ENCODE measurements at places on chromosomes 5 and 9.

DNA sequence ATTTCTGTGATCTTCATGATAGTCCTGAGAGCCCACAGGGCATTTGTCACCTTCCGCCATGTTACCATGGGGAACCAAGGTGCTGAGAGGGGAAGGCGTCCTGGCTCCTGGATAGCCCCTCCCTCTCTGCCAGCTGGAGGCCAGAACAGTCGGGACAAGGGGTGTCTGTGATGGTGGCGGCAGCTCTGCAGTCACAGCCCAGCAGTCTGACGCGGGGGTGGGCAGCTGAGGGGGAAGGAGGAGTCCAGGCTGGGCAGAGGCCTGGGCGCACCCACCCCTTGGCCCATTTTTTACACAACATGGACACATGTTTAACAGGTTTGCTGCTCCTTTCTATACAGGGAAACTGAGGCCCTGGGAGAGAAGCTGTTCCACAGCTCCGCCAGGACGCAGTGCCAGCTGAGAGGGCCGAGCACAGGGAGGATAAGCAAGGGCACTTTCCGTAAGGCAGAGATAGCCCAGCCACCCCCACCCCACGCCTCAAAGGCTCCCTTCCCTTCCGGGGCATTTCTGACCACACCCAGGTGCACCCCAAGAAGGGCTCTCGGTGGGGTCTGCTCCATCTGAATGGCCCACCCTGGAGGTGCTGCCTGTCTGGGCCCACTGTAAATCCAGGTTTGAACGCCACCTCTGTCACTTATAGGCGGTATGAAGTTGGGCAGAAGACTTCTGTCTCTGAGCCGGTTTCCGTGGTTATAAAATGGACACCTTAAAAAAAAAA lies 17.1 kb downstream of the LRRC8A start:
- peaks cover 15% of the 10 kb centered on the region for H3K36me3 ChIP-seq
- H3K27ac ChIP-seq: no peak overlapping the region
- DNase-seq: no peak
- no peak overlapping the region for H3K4me3 ChIP-seq
- peaks cover 10% of the 10 kb centered on the region for H3K4me1 ChIP-seq

DNA sequence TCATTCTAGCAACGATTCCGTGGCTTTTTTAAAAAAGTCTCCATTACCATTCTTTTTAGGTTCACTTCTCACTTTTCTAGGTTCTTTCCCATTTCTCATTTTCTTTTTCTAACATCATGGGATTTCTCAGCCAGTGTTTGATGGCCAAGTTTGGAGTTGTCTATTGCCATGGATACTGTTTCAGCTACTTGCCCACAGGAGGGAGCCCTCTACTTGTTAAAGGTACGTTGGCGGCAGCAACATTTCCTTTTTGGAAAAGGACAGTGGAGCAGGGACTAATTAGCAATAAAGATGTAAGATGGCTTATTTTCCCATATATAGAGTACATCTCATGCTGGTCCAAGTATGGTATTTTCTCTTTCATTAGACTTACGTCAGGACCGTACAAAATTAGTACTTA lies 2257.5 kb upstream of the C9orf72 start:
- DNase-seq: peak; percentile 4
- H3K4me3 ChIP-seq: no peak overlapping the region
- no peaks in the 10 kb centered on the region for H3K27me3 ChIP-seq

- no peak overlapping the region for H3K27ac ChIP-seq
- H3K36me3 ChIP-seq: peaks cover 6% of the 10 kb centered on the region
- no peak for DNase-seq
- peaks cover 11% of the 10 kb centered on the region for H3K4me1 ChIP-seq
- H3K27me3 ChIP-seq: no peaks in the 10 kb centered on the region
Measured at GRCh38 chr5:16732356-16732755, 115.6 kb upstream of the RETREG1 start.

DNA sequence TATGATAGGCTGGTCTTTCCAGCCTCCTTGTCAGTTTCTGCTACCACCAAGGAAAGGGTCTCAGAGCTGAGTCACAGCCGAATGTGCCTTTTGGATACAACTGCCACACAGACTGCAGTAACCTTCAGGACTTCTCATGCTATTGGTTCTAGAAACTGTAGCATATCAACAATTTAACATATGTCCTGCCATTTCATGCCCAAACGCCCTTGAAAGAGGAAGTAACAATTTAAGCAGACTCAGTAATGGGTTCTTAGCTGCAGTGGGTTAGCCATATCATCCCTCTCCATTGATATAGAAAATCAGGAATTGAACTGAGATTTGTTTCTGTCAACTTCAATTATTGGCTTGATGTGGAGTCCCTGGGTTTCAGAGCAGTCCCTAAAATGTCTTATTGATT lies 4.1 kb upstream of the CLK4 start:
- no peak for DNase-seq
- H3K27ac ChIP-seq: no peak overlapping the region
- no peaks in the 10 kb centered on the region for H3K36me3 ChIP-seq
- H3K27me3 ChIP-seq: no peaks in the 10 kb centered on the region

GRCh38 chr5:5387192-5387591 lies 35.3 kb upstream of the ICE1 start:
- no peak overlapping the region for H3K27ac ChIP-seq
- no peak overlapping the region for H3K4me3 ChIP-seq
- H3K36me3 ChIP-seq: no peaks in the 10 kb centered on the region
- H3K27me3 ChIP-seq: peaks cover 23% of the 10 kb centered on the region

DNA sequence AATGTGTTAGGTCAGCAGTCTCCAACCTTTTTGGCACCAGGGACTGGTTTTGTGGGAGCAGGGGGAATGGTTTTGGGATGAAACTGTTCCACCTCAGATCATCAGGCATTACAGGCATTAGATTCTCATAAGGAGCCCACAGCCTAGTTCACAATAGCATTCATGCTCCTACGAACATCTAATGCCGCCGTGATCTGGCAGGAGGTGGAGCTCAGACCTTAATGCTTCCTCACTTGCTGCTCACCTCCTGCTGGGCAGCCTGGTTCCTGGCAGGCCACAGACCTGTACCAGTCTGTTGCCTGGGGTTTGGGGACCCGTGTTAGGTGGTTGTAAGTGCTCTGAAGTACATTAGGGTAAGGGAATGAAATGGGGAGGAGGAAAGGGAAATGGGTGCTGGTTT lies 9.7 kb upstream of the CTNNA1 start:
- no peaks in the 10 kb centered on the region for H3K27me3 ChIP-seq
- no peak for DNase-seq

- H3K27ac ChIP-seq: no peak overlapping the region
- no peak for DNase-seq
- no peaks in the 10 kb centered on the region for H3K36me3 ChIP-seq
- H3K4me1 ChIP-seq: no peaks in the 10 kb centered on the region
- no peaks in the 10 kb centered on the region for H3K27me3 ChIP-seq
Measured at GRCh38 chr5:16726538-16726946, 109.7 kb upstream of the RETREG1 start.

DNA sequence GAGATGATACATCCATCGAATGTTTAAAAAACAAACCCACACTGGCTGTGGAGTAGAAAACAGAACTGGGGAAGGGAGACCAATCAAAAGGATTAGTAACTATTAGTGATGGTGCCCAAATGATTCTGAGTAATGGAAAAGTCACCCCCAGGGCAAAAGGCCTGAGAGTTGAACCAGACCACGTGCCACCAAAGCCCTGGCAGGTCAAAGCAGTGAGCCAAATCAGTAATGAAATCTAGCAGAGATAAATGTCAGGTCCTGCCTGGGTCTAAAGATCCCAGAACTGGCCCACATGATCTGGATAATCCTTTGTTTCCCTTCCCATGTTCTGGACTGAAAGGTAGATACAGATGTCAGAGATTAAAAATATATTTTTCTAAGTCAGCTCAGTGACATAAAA lies 9.4 kb downstream of the OTULINL start:
- no peak overlapping the region for H3K4me3 ChIP-seq
- H3K4me1 ChIP-seq: no peaks in the 10 kb centered on the region
- no peak overlapping the region for H3K27ac ChIP-seq
- no peaks in the 10 kb centered on the region for H3K36me3 ChIP-seq
- DNase-seq: no peak

- DNase-seq: no peak
- H3K36me3 ChIP-seq: no peaks in the 10 kb centered on the region
- peaks cover 19% of the 10 kb centered on the region for H3K27me3 ChIP-seq
- no peak overlapping the region for H3K4me3 ChIP-seq
- H3K27ac ChIP-seq: no peak overlapping the region
- no peaks in the 10 kb centered on the region for H3K4me1 ChIP-seq
Measured at GRCh38 chr9:122113574-122113973, 20.5 kb upstream of the TTLL11 start.

DNA sequence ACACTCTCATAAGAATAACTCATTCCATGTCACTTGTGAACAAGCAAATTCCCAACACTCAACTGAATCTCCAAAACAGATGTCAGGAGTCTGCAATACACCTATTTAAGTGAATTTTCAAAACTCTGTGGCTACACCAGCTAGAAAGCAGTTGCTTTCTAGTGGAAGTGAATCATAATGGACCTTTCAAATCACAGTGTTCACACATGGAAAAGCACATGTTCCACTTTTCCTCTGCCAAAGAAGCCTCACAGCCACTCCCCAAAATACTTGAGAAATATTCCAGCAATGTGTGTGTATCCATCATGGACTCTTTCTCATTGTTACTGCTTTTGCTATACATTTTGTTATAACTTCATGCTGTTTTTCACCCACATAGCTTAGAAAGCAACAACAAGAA lies 17.4 kb downstream of the MARCHF3 start:
- no peaks in the 10 kb centered on the region for H3K36me3 ChIP-seq
- H3K4me3 ChIP-seq: no peak overlapping the region
- H3K27ac ChIP-seq: peak overlapping the region; percentile 2
- DNase-seq: peak; percentile 81
- peaks cover 37% of the 10 kb centered on the region for H3K4me1 ChIP-seq

GRCh38 chr5:79241535-79241979 lies 5.6 kb downstream of the JMY start:
- H3K4me1 ChIP-seq: peaks cover 15% of the 10 kb centered on the region
- H3K27me3 ChIP-seq: no peaks in the 10 kb centered on the region
- no peak overlapping the region for H3K27ac ChIP-seq
- no peaks in the 10 kb centered on the region for H3K36me3 ChIP-seq
- no peak overlapping the region for H3K4me3 ChIP-seq
- no peak for DNase-seq

DNA sequence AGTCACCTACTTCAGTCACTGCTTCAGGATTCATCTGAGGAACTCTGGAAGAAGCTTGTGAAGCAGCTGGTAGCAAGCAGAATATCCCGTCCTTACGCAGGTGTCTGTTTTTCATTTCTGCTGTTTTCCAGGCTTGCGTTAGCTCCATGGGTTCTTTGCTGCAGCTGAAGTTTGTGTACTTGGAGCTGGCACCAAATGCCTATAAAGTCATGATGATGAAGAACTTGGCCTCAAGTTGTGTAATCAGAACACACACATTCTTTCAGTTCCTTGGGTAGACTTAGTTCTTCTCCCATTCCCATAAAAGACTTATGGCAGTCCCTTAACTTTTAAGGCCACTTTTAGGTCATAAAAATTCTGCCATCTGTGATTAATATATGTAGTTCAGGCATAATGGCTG lies 116.7 kb downstream of the LRRC70 start:
- no peaks in the 10 kb centered on the region for H3K36me3 ChIP-seq
- no peak for DNase-seq
- no peak overlapping the region for H3K4me3 ChIP-seq
- no peaks in the 10 kb centered on the region for H3K4me1 ChIP-seq
- no peak overlapping the region for H3K27ac ChIP-seq
- H3K27me3 ChIP-seq: no peaks in the 10 kb centered on the region

DNA sequence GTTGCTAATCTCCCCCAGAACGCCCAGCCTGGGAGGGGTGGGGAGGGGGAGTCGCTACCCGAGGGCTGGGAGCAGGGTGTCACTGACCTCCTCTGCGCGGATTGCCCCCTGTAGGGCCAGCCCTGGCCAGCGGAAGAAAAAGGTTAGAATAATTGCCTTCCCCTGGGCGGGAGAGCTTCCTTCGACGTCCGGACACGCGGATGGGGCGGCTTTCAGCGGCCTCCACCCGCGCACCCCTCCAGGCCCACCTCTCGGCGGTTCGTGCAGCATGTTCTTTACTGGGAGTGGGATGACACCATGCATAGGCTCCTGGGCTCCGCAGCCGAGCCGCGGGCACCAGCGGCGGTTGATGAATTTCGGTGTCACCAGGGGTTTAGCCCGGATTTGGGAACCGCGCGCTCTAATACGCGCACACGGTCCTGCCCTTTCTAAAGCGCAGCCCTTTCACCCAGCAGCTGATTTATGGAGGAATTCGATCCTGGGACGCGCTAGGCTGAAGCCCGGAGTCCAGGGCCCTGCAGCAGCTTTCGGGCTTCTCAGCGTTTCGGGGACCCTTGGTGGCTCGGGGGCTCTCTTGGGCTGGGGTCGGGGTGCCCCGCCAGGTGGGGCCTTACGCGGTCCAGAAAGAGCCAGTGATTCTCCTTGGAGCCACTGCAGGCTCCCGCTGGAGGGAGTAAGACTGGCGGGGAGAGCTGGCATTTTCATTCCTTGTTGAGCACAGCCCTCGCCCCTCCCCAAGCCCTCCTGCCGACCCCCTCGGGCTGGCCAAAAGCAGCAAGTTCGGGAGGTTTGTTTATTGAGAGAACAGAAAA lies 10.1 kb downstream of the LMX1B start:
- H3K27ac ChIP-seq: no peak overlapping the region
- H3K36me3 ChIP-seq: no peaks in the 10 kb centered on the region
- no peak overlapping the region for H3K4me3 ChIP-seq
- no peak for DNase-seq

GRCh38 chr5:77210091-77210963 lies at the start of gene PDE8B:
Gene PDE8B (plus strand): TSS chr5:77210680. CDS start chr5:77210926, 246 bp downstream.
- H3K4me1 ChIP-seq: no peaks in the 10 kb centered on the region
- no peaks in the 10 kb centered on the region for H3K36me3 ChIP-seq
- DNase-seq: peak; percentile 33
- peak within 1 kb of the TSS; percentile 61 for H3K4me3 ChIP-seq
- no peak within 1 kb of the TSS for H3K27ac ChIP-seq

GRCh38 chr5:133746834-133747233 lies 134.5 kb upstream of the FSTL4 start:
- H3K27ac ChIP-seq: no peak overlapping the region
- no peaks in the 10 kb centered on the region for H3K4me1 ChIP-seq
- H3K36me3 ChIP-seq: no peaks in the 10 kb centered on the region
- no peaks in the 10 kb centered on the region for H3K27me3 ChIP-seq

- H3K36me3 ChIP-seq: no peaks in the 10 kb centered on the region
- no peaks in the 10 kb centered on the region for H3K27me3 ChIP-seq
- H3K4me3 ChIP-seq: no peak overlapping the region
- H3K27ac ChIP-seq: no peak overlapping the region
Measured at GRCh38 chr9:109455861-109456260, 42.2 kb downstream of the PTPN3 start.

DNA sequence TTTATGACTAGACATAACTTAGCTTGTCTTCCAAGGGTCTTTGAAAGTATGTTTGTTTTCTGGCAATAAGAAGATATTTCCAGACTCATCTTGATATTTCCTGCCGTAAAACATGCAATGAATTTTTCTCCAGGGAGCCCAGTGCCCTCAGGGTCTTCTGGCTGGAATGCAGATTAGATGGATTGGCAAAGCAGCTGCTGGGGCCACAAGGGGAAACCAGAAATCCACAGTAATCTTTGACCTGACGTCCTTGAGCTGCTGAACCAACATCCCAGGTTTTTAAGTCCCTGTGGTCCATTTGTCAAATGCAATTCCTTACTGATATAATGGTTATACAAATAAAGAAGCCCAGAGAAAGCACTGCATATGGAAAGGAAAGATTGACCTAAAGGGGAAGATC lies 93.0 kb downstream of the THBS4 start:
- H3K27me3 ChIP-seq: no peaks in the 10 kb centered on the region
- H3K4me1 ChIP-seq: peaks cover 10% of the 10 kb centered on the region
- H3K36me3 ChIP-seq: no peaks in the 10 kb centered on the region
- no peak overlapping the region for H3K4me3 ChIP-seq
- DNase-seq: no peak

GRCh38 chr5:101429241-101429640 lies 526.2 kb upstream of the ST8SIA4 start:
- peak overlapping the region; percentile 19 for H3K4me3 ChIP-seq
- no peaks in the 10 kb centered on the region for H3K36me3 ChIP-seq
- peak; percentile 75 for DNase-seq
- H3K27ac ChIP-seq: peak overlapping the region; percentile 74
- peaks cover 50% of the 10 kb centered on the region for H3K4me1 ChIP-seq
- no peaks in the 10 kb centered on the region for H3K27me3 ChIP-seq

Data from GM23248 (cell line).